ENCODE measurements at places on chromosomes 3 and 15.

DNA sequence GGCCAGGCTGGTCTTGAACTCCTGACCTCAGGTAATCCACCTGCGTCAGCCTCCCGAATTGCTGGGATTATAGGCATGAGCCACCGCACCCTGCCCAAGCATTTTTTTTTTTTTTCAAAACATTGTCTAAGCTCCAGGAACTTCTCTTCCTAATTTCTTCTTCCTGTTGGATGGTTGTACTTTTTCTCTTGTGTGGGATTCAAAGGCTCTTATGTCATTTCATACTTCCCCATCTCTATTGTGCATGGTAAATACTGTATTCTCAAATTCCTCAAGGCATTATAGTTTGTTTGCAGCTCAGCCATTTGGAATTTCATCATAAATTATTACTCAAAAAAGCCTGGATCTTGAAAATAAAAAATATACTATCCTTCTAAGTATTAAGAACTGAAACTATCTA is 199.1 kb upstream of the GADL1 start:
- DNase-seq: no peak

DNA sequence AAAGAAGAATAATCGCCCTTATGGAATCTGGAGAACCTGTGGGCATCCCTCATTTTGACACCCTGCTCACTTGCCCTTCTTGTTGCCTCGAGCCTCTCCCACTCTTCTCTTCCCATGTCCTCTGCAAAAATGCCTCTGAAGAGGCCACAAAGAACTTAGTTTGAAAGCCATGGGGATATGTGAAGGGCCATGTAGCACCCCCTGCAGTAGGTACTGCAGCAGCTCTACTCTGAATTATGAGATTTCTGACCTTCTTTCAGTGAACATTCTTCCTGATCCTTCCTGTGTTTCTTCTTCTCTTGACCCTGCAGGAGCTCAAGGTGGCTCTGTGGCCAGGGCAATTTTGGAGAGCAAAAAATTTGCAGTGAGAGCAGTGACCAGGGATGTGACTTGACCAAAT is 30.4 kb upstream of the TRA2B start:
- no peak for DNase-seq

GRCh38 chr3:13452490-13453335 is 27.4 kb upstream of the HDAC11 start:
- DNase-seq: no peak

DNA sequence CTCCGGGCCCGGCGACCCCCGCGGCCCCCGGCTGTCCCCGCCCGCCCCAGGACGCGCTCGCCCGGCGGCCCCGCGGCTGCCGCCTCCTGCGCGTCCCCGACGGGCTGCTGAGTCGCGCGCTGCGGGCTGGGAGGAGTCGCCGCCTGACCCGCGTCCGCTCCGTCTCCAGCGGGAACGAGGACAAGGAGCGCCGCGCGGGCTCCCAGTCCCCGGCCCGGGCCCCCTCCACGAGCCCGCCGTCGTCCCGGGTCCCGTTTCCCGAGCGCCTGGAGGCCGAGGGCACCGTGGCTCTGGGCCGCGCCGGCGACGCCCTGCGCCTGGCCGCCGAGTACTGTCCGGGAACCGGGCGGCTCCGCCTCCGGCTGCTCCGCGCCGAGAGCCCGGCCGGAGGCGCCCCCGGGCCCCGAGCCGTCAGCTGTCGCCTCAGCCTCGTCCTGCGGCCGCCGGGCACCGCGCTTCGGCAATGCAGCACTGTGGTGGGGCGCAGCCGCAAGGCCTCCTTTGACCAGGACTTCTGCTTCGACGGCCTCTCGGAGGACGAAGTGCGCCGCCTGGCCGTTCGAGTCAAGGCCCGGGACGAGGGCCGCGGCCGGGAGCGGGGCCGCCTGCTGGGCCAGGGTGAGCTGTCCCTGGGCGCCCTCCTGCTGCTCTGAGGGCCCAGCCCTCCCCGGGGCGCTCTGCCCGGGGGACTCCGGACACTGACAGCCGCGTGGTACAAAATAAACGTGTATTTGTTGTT is 1.5 kb downstream of the C2CD4A start:
- DNase-seq: peak; percentile 61

GRCh38 chr15:27701956-27702355 is 397.2 kb downstream of the OCA2 start:
- no peak for DNase-seq

DNA sequence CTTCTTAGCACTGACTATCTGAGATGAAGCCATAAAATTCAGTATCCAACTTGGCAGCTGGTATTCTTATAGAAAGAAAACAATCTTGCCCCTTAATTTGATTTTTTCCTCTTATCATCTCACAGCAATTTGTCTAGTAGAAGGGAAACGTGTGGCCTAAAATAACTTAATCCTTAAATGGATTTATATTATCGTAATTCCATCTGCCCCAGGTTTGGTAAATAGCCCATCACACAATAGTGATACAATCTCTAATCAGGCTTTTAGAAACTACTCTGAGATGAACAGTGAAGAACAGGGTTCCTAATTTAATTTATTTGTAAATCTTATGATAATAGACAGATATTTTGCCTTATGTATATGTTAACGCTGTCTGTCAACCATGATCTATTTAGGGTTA is 24.8 kb downstream of the PEX5L start:
- no peak for DNase-seq

- DNase-seq: no peak
Observed at GRCh38 chr3:143935678-143936077, 35.9 kb upstream of the DIPK2A start.

DNA sequence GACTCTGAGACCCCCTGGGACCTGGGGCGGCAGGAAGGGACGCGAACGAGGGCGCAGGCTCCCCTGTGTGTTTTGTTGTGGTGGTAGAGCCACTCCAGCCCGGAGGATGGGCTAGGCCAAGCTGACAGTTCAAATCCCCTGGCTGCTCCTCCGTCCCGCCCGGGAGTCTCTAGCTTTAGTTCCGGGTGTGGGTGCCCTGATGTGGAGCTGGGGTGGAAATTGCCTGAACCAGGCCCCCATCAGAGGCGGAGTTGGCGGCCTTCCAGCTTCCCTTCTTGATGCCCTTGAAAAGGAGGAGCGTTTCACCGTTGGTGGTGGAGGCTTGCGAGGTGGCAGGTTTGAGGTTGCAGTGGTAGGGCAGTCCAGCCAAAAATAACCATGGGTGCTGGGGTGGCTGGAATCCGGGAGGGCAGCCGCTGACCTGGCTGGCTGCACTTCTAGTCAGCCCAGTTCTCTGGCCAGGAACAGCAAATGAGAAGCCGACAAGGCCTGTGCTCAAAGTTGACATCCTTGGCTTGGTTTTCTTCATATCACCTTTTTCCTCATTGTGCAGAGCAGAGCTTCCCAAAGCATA is 817 bp downstream of the CLK3 start:
- DNase-seq: peak; percentile 89

DNA sequence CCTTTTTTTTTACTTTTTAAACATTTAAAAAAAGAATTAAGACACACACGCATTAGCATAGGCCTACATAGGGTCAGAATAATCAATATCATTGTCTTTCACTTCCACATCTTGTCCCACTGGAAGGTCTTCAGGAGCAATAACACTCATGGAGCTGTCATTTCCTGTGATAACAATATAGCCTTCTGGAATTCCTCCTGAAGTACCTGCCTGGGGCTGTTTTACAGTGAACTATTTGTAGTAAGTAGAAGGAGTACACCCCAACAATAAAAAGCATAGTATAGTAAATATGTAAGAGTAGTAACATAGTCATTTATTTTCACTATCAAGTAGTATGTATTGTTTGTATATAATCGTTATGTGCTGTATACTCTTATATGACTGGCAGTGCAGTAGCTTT is 19.5 kb upstream of the CLDN18 start:
- no peak for DNase-seq

GRCh38 chr3:97882975-97883598 is 61.3 kb downstream of the CRYBG3 start:
- DNase-seq: no peak

DNA sequence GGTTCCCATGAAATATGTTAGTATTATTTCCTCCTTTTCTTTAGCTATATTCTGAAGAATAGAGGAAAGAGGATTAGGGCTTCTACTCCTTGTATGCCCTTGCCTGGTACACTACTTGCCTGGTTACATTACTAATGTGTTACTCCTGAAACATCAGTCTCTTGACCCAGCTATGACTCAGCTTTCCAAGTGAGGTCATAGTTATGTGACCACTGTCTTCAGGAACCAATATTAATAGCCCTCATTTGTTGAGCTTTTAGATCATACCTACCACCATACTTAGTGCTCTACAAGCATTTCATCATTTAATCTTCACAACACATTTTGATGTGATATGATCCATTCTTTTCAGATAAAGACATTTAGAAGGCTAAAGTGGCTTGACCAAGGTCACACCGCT is 60.3 kb downstream of the CMSS1 start:
- DNase-seq: peak; percentile 23

- DNase-seq: no peak
Observed at GRCh38 chr3:123791417-123791816, 92.7 kb downstream of the MYLK start.

DNA sequence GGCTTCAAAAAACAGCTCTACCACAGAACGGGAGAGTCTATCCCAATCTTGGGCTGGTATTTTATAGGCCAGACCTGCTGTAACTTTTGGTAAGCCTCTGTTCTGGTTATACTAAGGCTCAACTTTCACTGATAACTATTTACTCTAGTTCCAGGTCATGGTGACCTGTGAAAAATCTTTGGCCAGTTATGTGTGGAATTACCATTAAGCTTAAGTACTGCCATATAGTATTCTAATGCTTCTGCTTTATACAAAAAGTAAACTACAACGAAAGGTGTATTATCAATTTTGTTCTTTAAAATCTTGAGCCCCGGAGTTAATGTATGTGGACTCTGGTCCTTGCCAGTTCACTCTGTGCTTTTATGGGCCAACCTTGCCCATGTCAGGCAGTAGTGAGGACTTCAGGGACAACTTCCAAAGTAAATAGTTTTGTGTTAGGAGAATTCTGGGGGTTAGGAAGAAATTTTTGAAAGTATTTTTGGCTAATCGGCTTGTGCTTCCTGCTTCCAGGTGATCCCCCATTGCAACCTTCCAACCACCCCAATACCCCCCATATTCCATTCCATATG is 6.4 kb downstream of the SIAH2 start:
- DNase-seq: no peak

DNA sequence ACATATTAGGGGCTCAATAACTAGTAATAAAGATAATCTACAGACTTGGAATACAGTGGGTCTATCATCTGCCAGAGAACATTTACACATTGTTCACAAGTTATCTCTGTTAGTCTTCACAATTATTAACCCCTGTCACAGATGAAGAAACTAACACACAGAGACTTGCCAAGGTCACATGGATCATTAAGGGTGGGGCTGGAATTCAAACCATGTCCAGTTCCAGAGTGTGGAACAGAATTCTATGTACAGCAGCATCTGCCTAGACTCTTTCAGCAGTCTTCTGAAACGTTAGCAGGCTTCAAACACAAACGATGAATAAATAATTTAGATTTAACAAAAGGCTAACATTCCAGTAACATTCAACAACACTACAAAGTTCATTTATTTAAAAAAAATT is 673.9 kb upstream of the NR2F2 start:
- no peak for DNase-seq

DNA sequence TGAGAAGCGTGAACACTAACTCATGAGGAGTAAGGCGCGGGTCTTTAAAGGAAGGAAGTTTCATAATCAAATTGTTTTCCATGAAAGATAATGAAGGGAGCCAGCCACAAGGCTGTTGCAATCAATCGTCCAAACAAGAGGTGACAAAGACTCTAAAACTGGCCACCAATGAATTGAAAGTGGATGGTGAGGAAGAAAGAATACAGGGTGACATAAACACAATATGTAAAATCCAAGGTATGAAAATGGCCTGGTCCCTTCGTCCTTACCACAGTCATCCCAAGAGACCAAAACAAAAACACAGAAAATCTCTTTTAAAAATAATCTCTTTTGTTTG is 12.0 kb downstream of the CD86 start:
- DNase-seq: no peak

GRCh38 chr15:87736891-87737389 is 519.6 kb downstream of the NTRK3 start:
- no peak for DNase-seq

DNA sequence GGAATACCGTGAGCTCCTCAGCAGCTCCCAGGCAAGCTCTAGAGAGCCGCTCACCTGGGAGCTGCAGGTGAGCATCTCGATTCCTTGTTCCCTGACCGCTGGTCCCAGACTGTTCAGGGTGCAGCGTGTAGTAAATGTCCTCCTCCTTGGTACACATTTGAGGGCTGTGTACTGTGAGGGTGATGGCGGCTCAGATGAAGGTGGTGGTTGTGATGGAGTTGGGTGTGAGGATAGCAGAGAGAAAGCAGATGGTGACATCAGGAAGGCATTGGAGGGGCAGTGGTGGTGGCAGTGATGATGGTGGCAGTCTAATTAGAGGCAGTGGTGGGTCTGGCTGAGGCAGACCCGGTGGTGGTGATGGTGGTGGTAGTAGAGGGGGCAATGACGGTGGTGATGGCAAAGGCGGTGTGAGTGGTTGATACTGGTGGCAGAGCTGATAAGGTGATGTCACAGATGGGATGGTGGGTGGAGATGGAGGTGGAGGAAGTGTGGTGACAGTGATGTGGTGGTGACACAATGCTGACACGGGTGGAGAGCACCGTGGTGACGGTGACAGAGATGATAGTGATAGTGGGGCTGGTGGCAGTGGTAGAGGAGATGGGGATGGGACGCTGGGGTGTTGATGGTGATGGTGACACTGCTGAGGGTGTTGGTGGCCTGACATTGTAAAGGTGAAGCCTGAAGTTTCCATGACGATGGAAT is at the start of gene DNAJB8:
Gene DNAJB8, minus strand, starts transcription at position 51 of the 702 bp plus-strand sequence. CDS start 3,645 bp downstream, outside the sequence.
- no peak for DNase-seq

- DNase-seq: no peak
Observed at GRCh38 chr3:53593611-53594010, 99.2 kb downstream of the CACNA1D start.

DNA sequence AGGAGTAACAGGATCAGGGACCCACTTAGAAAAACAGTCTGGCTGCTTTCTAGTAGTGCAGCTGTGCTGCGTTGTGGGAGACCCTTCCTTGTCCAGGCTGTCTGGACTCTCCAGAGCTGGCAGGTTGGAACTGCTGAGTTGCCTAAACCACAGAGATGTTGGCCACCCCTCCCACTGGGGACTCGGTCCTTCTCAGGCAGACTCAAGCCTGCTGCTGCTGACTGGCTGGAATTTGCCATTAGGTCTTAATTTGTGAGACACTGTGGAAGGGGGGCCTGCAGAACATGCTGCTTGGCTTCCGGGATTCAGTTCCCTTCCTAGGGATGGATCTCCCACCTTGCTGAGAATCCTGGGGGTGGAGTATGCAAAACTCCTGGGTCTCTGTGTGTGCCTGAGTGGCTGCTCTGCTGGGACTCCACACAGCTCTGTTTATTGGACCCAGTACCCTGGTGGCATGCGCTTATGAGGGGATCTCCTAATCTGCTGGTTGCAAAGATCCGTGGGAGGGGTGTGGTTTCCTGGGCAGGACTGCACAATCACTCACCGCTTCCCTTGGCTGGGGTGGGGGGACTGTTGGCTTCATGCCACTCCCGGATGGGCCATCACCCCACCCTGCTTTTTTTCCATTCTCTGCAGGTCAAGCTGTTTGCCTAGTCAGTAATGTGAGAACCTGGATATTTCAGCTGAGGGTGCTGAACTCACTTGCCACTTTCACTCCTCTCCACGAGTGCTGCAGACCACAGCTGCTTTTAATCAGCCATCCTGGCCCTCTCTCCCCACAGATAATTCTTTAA is 150.5 kb downstream of the CFAP20DC start:
- DNase-seq: peak; percentile 47

Data from upper lobe of left lung (tissue), 6 donors.